ENCODE measurements at places on chromosomes 12 and 14.

GRCh38 chr14:73759183-73759713 lies 45.1 kb upstream of the PNMA1 start:
- DNase-seq: no peak

- no peak for DNase-seq
Observed at GRCh38 chr12:9960590-9960989, 10.6 kb upstream of the CLEC12A start.

DNA sequence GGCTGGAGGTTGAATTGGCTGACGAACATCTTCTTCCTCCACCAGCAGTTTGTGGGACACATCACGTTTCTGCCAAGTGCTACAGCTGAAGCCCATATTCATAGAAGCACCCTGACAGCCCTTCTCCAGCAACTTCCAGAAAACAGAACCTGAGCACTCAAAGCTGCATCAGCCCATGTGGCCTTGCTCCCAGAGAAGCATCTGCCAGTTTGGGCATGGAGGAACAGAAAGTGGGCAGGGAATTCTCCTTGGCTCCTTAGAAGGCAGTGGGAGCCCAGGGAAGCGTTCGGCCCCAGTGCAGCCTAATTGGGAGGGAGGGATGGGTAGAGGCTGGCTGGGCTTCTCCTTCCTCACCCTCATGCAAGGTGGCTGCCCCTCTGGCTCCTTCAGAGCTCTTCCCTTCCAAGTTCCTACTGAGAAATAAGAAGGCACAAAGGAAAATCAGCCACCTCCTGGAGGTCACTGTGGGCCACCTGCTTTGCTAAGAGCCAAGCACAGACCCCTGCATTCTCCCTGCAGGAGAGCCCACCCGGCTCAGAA lies 4.1 kb upstream of the NGB start:
- no peak for DNase-seq

DNA sequence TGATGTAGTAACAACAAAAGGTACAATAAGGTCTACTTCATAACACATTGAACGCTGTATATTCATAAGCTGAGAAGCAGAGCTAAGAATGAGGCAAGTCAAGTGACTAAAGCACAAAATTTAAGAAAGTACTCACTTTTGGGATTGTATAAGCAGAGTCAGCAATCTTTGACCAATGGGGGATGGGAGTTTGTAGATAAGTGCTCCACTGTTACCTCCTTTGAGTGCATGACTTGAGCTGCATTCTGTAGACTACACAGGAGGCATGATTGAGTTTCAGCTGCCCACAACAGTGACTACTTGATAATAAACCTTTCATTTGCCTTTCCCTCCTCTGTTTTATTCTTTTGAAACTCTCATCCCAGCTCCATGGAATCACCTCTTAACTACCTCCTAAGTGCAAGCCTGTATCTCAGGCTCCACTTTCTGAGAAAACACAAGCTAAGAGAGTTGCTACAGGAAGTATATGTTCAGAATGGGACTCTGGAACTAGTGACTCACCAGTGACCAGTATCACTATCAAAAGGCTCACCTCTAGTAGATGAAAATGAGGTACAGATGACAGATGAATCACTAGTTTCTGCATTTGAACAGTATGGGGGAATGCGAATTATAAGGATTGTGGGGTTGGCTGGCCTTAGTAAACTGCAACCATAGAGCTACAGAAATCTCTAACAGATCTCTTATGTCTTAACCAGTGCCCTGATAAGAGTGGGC lies 49.2 kb downstream of the SLC35F4 start:
- DNase-seq: no peak

DNA sequence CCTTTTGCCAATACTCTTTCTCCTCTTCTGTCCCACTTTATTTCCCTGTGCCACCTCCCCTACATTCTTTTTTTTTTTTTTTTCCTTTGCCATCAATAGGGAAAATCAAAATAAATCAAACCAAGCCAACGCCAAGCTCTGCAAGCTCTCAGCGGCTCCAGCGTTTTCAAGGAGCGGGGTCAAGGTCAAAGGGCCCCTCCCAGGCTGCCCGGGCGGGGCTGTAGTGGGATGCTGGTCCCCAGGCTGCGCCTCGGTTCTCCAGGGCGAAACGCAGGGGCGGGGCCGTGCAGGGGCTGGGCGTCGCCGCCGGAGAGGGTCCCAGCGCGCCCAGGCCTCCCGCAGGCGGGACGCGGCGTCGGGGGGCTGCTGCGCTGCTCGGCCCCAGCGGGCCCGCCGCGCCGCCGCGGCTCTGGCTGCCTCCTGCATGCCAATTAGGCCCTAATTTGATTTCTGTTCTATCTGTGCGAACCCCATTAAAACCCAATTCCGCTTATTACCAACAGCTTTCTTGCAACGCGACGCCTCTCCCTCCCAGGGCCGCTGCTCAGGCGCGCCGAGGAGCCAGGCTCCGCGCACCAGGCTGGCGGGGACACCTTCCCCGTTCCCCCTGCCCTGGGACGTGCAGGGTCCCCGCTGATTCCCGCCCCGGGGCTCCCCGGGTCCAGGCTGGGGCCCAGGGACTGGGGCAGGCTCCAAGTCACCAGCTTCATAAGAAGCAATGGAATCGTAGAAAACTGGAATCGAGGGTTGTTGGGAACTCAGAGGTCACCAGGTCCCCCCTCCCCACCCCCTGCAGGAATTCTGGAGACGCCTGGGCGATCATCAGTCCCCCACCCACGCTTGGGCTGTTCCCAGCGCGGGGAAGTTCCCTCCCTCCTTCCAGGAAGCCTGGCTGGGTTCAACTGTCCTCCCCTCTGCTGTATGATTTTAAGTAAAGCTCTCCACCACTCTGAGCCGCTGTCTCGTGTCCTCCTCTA lies 50.7 kb upstream of the MAP1LC3B2 start:
- no peak for DNase-seq
